ENCODE measurements at places on chromosomes 6 and 20.

- no peak for DNase-seq
Observed at GRCh38 chr6:78605909-78606446, 261.4 kb upstream of the IRAK1BP1 start.

DNA sequence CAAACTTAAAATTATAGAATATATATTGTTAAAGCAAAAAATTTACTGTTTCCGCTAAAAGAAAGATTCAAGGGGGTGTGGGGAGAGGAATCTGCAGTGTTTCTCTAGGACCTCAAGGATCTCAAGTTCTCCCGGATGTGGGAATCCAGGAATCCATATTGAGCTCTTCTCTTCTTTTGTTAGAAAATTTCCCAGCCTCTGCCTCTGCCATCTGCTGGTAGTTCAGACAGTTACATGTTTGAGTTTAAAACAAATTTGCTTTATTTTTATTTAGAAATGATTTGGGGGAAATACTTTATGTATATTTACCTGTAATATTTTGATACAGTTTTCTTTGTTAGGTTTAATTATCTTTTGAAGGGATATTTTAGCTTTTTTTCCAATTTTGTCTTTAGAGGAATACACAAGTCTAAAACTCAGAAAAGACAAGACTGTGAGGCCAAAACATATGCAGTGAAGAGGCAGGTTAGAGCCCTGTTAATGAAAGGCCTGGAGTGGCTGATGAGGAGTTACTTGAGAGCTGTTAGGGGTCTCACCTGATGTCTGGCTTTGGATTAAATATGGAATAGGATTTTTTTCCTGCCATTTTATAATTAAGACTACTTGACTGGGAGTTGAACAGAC lies 268.8 kb downstream of the ARID1B start:
- DNase-seq = no peak

- DNase-seq = peak; percentile 30
Observed at GRCh38 chr20:38202982-38203293, 37.9 kb upstream of the TGM2 start.

DNA sequence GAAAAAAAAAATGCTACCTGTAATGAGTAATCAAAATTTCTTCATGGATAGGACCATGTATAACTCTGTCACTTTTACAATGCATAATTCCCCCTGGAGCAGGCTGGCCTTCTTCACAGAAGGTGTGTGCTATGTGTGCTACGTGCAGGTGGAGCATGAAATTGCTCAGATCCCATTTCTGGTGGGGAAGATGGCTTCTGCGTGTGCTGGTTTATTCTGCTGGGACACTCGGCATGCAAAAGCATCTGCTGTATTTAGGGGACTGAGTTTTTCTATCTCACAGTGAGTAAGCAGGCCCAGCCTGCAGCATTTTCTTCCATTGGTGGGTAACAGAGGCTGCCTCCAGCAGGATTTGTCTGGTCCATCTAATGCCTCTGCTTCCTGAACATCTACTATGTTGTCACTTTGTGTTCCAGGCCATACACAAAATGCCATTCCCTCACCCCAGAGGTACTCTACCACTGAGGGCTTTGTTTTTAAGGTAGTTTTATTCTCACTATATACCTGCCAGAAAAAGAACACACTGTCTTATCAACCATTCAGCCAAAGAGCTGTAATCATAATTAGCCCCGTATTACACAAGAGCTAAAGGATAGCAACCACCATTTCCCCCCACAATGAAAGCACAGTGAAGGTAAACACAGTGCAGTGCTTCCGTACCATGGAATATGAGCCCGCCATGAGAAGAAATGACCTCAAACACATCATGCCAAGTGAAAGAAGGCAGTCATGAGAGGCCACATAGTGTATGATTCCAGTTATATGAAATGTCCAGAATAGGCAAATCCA lies 62.4 kb downstream of the SYNDIG1 start:
- DNase-seq = no peak

- no peak for DNase-seq
Observed at GRCh38 chr6:145155411-145155810, 579.9 kb downstream of the EPM2A start.

DNA sequence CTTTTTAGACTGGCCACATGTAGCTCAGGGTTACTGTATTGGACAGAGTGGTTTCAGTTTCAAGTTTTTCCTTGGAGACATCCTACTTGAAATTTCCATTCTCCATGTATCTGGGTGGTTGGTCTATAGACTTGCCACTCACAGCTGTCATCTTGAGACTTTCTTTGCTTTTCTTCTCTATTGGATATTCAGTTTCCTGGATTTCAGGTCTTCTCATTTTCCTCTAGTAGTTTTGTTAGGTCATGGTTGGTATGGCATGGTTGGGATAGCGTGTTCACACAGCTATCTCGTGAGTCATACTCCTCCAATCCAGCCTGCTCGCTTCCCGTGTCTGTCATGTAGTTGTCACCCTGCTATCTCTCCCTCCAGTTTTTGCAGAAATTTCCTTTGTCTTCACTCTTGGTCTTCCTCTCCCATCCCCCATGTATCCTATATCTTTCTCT lies 48.3 kb downstream of the PTPN1 start:
- no peak for DNase-seq

- DNase-seq = no peak
Observed at GRCh38 chr6:40477246-40478126, 109.7 kb downstream of the LRFN2 start.

DNA sequence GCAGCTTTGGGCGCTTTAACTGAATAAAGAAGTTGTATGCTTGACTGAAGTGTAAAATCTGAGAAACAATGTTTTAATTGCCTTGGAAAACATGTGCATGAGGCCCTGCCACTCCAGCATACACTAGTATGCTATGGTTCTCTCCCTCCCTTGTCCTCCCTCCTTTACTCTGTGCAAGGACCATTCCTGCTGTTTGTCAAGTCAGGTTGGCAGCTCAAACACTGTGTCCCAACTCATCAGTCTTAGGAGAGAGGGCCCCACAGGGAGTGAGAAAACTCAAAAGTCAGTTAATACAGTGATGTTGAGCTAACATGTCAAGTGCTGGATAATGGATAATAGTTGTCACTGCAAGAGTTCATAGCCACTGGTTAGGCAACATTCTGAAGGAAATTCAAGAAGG lies 543.6 kb downstream of the GRIK2 start:
- no peak for DNase-seq

GRCh38 chr6:121868206-121868605 lies 432.8 kb downstream of the GJA1 start:
- DNase-seq = no peak

GRCh38 chr6:12047792-12048432 lies 35.8 kb downstream of the HIVEP1 start:
- no peak for DNase-seq

DNA sequence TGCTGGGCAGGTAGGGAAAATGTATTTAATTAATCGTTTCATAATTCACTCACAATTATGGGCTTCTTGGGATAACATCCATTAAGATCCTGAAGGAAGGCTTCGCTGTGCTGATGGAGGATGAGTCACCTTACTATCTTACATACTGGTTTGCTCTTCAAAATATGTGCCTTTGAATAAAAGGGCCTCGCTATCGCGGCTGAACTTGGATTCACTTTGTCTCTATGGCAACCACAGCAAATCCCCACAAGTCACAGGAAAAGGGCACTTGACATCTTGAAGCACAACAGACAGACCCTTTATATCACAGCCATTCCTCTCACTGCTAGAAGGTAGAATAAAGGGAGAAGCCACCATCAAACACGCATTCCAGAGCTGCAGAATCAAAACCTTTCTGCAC lies 141.3 kb upstream of the MYLIP start:
- DNase-seq = no peak

DNA sequence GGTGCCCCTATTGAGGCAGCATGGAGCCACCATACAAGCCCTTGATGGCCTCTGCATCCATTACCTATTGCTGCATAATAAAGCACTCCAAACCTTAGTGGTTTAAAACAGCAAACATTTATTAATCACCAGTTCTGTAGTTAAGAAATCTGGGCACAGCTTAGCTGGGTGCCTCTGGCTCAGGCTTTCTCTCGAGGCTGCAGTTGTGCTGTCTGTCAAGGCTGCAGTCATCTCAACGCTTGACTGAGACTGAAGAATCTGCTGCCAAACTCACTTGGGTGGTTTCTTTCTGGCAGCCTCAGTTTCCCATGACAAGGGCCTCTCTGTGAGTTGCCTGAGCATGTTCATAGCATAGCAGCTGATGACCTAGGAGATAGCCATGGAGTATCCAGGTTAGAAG lies 207.4 kb upstream of the LRFN2 start:
- no peak for DNase-seq

DNA sequence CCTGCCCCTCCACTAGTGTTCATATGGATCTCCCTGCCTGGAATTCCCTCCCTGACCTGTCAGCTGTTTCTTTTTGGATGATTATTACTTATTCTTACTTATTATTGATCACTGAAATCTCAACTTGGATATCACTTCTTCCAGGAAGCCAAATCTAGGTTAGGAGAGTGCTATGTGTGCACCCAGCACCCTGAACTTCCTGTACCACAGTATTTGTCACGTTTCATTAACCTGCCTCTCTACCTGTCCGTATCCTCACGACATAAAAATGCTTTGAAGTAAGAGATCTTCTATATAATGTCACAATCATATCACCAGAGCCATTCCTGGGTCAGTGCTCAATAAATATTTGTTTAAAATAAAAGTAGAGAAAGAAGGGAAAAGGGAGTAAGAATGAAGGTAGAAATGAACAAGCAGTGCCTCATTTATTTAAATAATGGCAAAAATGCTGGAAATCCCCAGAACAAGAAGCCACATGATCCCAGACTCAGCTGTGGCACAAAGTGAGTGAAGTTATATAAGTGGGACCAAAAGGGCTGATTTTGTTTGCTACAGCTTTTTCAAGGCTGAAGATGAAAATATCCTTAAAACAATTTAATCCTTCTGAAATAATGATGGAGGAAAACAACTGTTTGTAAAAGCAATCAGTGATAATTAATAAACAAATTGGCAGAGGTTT lies 88.0 kb upstream of the MANEA start:
- no peak for DNase-seq

GRCh38 chr6:29666826-29667130 lies 9.9 kb downstream of the MOG start:
- DNase-seq = no peak
